ENCODE measurements at places on chromosomes 13 and 19.

- no peak for DNase-seq
Observed at GRCh38 chr13:113148940-113149503, 9.4 kb upstream of the PROZ start.

GRCh38 chr13:36848199-36848982 lies 29.4 kb downstream of the RFXAP start:
- DNase-seq = no peak

- DNase-seq = no peak
Observed at GRCh38 chr13:44765001-44765471, 188.9 kb upstream of the TSC22D1 start.

- DNase-seq = no peak
Observed at GRCh38 chr19:18719541-18719940, 36.1 kb downstream of the CRTC1 start.

DNA sequence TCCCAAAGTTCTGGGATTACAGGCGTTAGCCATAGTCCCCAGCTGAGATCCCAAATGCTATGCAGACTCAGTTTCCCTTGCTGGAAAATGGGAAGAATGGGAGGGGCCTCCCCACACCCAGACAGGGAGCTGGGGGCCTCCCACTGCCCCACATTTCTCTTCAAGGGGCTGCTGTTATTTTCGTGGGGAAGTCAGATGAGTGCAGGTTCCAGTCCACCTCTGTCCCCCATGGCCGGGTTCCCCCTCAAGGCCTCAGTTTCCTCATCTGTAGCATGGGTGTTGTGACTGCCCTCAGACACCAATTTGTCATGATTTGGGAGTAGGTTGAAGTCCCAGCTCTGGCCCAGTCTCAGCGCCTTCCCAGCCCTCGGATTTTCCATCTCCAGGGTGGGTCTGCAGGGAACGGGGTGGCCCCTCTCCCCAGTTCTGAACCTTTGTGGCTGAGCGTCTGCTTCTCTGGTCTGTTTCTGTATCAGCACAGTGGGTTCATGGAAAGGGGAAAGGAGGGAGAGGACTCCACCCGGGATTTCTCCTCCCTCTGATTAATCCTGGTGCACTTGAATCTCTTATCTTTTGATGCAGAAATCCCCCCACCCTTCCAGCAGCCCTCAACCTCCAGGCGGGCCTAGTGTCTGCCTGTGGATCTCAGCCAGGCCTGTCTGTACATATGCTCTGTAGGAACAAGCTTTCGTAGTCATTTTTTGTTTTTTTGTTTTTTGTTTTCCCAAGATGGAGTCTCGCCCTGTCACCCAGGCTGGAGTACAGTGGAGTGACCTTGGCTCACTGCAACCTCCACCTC lies 12.2 kb downstream of the NFIC start:
- DNase-seq = no peak

- no peak for DNase-seq
Observed at GRCh38 chr19:28523619-28524018, 689.3 kb downstream of the UQCRFS1 start.

GRCh38 chr13:94481941-94482340 lies 2.5 kb upstream of the DCT start:
- DNase-seq = no peak

GRCh38 chr13:50512474-50513299 lies 330.8 kb downstream of the DLEU7 start:
- peak; percentile 19 for DNase-seq

GRCh38 chr19:15583346-15583745 lies 31.7 kb upstream of the CYP4F8 start:
- peak; percentile 1 for DNase-seq

- no peak for DNase-seq
Observed at GRCh38 chr13:104683789-104684188, 1617.6 kb upstream of the SLC10A2 start.

- DNase-seq = no peak
Observed at GRCh38 chr19:13699786-13700185, 64.5 kb upstream of the MRI1 start.

DNA sequence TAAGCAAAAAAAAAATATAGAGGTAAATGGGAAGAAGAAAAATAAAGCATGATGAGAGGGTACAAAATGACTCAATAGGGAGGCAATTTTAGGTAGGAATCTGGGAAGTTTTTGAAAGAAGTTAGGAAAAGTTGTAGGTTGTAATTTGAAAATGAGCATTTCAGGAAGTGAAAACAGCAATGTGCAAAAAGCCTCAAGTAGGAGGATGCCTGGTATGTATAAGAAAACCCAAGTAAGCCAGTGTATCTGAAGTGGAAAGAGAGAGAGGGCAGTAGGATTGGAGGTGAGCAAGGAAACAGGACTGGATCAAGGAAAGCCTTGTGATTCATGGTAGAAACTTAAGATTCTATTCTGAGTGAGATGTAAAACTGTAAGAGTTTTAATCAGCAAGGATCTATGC lies 121.6 kb upstream of the SPRY2 start:
- no peak for DNase-seq

- no peak for DNase-seq
Observed at GRCh38 chr13:67052550-67053490, 177.3 kb downstream of the PCDH9 start.

DNA sequence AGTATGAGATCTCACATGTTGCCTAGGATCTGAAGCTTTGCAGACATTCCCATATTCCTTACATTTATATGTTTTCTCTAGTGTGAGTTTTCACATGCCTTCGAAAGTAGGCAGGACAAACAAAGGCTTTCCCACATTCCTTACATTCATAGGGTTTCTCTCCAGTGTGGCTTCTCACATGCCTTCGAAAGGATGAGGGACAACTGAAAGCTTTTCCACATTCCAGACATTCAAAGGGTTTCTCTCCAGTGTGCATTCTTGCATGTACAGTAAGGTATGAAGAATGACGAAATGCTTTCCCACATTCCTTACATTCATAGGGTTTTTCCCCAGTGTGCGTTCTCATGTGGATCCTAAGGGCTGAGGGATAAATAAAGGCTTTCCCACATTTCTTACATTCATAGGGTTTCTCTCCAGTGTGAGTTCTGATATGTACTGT lies 14.2 kb downstream of the ZNF699 start:
- DNase-seq = no peak

GRCh38 chr19:48284896-48285295 lies 15.0 kb downstream of the ZNF114 start:
- no peak for DNase-seq

- no peak for DNase-seq
Observed at GRCh38 chr19:32308431-32309077, 36.9 kb upstream of the ZNF507 start.

GRCh38 chr13:42485272-42485671 lies 88.7 kb upstream of the TNFSF11 start:
- DNase-seq = no peak

GRCh38 chr13:31908696-31909411 lies 122.7 kb upstream of the FRY start:
- no peak for DNase-seq

DNA sequence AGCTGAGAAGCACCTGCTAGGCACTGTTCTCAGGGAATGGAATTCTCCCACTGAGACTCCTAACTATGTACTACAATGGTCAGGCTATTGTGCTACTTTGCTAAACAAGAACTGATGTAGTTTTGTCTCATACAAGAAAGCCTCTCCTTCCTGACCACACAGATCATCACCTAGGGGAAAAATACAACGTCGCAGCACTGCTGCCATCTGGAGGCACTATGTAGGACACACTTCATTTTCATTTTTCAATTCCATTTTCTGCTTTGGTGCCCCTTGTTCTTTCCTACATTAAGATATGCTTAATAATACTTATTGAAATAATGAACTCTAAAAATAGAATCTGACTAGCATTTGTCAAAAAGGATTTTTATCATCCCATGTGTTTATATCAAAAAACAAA lies 21.1 kb downstream of the PROSER1 start:
- DNase-seq = no peak

DNA sequence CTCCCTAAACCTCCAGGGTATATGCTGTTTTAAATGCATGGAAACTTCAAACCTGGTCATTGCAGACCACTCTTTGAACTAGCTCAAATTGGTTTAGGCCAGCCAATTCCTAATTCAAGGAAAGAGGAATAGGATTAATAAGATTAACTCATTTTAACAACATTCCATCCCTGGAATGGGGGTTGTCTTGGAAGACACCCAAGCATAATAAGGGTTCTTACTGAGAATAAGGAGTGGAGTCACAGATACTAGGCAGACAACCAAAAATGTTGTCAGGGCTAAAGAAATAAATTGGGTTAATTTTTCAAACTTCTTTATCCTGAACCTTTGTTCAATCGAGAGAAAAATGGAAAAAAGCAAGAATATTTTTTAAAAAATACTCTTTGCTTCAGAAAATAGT lies 186.2 kb downstream of the PCDH9 start:
- no peak for DNase-seq

DNA sequence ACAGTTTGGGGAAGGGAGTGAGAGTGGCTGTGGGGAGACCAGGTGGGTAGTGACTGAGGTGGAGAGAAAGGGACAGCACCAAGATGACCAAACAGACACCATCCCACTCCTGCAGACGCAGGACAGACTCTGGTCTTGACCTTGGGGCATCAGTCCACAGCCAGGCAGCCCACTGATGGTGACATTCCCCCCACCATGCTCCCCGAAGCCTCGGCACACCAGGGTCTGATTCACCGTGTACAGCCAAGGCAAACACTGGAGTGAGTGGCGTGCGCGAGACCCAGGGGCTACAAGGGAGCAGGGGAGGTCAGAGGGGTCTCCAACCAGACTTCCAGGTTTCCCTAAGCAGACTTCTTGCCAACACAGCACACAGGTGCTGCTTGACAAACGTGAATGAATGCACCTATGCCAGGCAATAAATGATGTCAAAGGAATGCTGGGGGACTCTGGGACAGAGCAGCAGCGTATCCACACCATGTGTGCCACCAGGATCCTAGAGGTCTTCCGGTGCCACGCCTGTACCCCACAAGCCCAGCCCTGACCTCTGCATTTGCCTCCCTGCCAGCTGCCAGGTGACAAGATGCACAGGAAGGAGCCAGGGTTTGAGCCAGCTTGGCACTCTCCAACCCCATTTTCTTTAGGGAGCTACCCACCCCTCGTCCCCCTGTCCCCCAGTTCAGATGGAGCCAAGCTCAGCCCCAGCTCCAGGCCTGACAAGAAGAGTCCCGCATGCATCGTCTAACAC lies 18.5 kb downstream of the RANBP3 start:
- no peak for DNase-seq

DNA sequence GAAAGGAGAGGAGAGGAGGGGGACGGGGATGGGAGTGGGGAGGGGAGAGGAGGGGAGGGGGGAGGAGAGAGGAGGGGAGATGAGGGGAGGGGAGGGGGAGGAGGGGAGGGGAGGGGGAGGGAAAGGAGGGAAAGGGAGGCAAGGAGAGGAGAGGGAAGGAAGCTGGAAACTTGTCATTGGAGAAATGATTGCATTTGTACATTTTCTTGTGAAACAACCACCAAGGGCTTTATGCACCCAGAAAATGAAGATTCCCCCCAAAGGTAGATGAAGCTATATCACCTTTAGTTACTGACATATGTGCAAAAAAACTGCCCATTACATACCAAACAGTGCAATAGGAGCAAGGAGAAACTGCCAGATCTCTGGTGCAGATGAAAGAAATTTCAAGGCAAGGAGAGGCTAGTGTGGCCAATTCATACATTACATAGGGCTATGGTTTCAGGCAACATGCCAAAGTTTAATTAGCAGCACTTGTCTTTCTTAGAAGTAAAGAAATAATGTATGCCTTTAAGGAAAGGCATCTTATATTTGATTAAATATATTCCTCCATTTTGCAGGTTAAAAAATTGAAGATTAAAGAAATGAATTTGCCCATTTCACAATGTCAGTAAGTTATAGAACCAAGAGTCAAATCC lies 49.5 kb upstream of the STK24 start:
- no peak for DNase-seq

DNA sequence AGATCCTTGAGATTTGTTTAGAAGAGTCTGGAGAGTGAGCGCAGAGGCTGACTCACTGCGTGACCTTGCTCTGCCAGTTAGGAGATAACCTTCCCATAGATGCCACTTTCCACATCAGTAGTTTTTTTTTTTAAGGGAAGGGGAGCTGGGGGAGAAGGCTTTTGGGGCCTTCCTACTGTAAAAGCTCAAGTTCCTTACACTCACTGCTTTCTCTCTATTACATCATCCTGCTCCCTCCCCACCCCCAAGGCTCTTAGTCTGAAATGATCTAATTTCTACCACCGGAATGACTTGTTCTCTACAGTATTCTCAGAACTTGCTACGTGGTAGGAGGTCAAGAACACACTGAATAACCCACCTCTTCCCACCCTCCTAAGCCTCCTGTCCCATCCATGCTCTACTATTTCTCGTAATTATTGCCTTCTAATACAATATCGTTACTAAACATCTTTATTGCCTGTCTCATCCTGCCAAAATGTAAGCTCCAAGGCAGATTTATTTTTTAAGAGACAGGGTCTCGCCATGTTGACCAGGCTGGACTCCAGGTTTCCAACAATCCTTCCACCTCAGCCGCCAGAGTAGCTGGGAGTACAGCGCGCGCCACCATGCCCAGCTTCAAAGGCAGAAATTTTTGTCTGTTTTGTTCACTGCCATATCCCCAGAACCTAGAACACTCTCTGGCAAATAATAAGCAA lies 1.2 kb downstream of the LONP1 start:
- DNase-seq = no peak

GRCh38 chr19:51250786-51251467 lies at the start of gene SIGLECL1:
Gene SIGLECL1, plus strand, starts transcription at chr19:51251080. Its CDS starts 12,993 bp downstream, at chr19:51264073.
- no peak for DNase-seq

DNA sequence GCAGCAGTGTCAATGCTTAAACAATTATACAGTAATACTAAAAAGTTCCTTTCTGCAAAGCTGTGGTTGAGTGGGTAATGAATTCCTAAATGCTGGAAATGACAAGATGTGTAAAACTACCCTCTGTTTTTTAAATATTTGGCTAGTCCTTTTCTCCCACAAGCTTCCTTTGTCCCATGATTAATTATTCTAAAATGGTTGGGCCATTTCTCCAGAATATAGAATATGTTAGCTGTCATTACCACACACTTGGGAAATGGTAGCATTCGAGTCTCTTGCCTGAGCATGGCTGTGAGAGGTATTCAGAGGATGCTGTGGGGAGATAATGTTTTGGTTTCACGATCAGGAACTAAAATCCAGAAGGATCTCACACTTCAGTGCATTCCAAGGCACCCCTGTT lies 1185.8 kb downstream of the UQCRFS1 start:
- DNase-seq = no peak

DNA sequence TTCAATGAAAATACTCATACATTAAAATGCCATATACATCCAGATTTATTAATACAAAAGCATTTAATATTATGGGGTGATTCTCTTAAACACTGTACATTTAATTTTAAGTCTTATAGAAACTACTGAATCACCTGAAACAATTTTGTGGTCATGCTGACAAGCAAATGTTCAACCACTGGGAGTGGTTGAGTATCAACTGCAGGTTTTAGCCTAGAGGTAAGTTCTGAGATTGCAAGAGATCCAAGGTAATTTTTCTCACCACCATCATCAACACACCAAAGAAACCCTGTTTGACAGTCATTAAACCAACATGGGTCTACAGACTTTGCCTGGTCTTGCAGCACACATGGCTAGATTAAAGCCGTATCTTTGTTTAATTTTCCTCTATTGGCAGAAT lies 196.3 kb downstream of the LHFPL6 start:
- DNase-seq = no peak

GRCh38 chr13:99995589-99996380 lies 14.2 kb downstream of the ZIC2 start:
- no peak for DNase-seq

- no peak for DNase-seq
Observed at GRCh38 chr13:30535046-30535445, 69.3 kb upstream of the HMGB1 start.

GRCh38 chr19:45771311-45771933 lies 2.4 kb upstream of the SIX5 start:
- no peak for DNase-seq

- DNase-seq = no peak
Observed at GRCh38 chr19:5166262-5166661, 174.3 kb downstream of the PTPRS start.

Measured in hypothalamus (tissue), 51 donors.